Neural progenitor cell (in vitro differentiated cells): ENCODE measurements at places on chromosomes 7 and 10.

DNA sequence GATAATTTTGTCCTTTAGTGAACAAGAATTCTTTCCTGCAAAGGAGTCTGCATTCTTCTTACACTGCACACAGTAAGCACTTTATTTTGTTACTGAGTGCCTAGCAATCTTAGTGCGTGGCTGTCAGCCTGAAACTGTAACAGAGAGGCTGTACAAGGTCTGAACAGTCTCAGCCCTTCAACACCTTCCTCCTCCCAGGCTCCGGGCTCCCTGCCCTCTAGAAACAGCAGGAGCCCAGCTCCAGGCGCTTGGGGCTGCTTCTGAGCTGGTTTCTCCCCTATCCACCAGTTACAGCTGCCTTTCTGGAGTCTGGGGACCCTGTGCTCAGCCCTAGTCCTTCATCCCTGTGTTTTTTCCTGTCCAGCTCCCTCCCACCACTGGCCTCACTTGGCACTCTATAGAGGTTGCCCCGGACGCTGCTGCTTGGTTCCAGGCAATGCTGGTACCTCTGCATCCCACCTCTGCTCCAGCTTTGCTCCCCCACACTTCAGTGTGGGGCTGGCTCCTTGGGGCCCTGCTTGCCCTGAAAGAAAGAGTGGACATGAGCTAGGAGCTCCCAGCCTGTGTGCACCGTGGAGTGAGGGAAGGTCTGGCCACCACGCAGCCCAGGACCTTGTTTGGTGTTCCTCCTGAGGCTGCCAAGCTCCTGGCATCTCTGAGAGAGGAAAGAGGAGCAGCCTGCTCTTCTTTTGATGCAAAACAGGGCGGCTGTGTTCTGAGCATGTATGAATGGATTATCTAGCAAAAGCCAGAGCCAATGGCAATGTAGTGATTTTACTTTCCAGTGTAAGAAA, 251.2 kb upstream of the GRB10 start:
- H3K27me3 ChIP-seq = no peaks in the 10 kb centered on the region
- DNase-seq = no peak
- no peak overlapping the region for H3K4me3 ChIP-seq

DNA sequence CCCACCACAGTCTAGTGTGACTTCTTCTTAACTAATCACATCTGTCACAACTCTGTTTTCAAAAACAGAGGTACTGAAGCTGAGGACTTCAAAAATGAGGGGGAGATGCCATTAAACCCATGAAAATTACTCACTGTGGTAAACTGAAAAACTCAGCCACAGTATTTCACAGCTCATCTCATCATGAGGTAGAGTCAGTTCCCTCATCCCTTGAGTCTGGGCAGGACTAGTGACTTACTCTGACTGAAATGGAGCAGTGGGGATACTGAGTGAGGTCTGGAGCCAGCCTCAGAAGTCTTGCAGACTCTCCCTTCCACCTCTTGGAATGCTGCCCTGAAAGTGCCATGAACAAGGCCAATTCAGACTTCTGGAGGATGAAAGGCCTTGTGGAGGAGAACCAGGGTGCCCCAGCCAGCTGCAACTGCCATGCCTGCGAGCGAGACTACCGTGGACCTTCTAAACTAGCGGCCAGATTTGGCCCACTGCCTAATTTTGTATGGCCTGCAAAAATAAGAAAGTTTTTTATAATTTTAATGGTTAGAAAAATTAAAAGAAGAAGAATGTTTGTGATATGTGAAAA, 24.7 kb upstream of the ANKRD1 start:
- no peak for DNase-seq
- H3K4me1 ChIP-seq = no peaks in the 10 kb centered on the region
- H3K36me3 ChIP-seq = no peaks in the 10 kb centered on the region
- H3K27ac ChIP-seq = no peak overlapping the region
- no peak overlapping the region for H3K4me3 ChIP-seq

DNA sequence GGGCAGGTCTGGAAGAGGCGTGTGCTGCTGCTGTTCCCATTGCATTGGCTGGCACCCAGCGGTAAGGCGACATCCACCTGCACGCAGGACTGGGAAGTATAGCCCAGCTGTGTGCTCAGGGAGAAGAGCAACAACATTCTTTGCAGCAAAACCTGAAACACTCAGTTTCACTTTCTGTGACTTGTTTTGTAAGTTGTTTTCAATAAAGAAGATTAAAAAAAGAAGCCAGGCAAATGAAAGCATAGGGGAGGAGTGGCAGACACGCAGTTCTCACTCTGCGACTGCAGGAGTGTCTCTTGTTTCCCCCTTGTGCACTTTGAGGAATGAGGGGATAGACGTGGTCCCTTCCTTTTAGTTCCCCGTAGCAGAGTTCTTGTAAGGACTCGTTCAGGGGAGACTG, 5.8 kb downstream of the FBH1 start:
- H3K27me3 ChIP-seq = no peaks in the 10 kb centered on the region
- peaks cover 25% of the 10 kb centered on the region for H3K4me1 ChIP-seq
- DNase-seq = peak; percentile 21
- no peaks in the 10 kb centered on the region for H3K36me3 ChIP-seq
- no peak overlapping the region for H3K4me3 ChIP-seq

- no peak overlapping the region for H3K27ac ChIP-seq
- no peak for DNase-seq
- H3K27me3 ChIP-seq = no peaks in the 10 kb centered on the region
These were observed 34.0 kb downstream of the PNLIPRP3 start for GRCh38 chr10:116461680-116462079.

- no peak overlapping the region for H3K4me3 ChIP-seq
- H3K27ac ChIP-seq = no peak overlapping the region
- no peaks in the 10 kb centered on the region for H3K36me3 ChIP-seq
- H3K27me3 ChIP-seq = no peaks in the 10 kb centered on the region
- DNase-seq = no peak
- no peaks in the 10 kb centered on the region for H3K4me1 ChIP-seq
These were observed 51.8 kb upstream of the AGR3 start for GRCh38 chr7:16933296-16934279.

DNA sequence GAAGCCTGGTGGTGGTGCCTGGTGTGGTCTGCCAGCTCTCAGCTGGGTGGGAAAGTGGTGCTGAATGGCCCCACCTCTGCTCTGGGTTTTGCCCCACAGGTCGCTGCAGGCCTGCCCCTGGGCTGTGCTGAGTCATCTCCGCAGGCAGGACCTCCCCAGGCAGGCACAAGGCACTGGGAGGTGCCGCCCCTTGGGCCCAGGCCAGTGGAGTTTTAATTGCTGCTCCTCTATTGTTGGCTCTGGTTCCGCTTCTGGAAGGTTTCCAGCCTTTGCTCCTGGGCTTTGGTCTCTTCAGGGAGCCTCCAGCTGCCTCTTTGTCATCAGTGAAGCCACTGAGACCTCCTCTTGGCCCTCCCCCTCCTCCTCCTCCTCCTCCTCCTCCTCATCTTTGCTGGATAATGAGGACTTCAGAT, 180.3 kb upstream of the GRB10 start:
- H3K4me3 ChIP-seq = no peak overlapping the region
- no peak overlapping the region for H3K27ac ChIP-seq
- no peaks in the 10 kb centered on the region for H3K36me3 ChIP-seq
- no peaks in the 10 kb centered on the region for H3K27me3 ChIP-seq

DNA sequence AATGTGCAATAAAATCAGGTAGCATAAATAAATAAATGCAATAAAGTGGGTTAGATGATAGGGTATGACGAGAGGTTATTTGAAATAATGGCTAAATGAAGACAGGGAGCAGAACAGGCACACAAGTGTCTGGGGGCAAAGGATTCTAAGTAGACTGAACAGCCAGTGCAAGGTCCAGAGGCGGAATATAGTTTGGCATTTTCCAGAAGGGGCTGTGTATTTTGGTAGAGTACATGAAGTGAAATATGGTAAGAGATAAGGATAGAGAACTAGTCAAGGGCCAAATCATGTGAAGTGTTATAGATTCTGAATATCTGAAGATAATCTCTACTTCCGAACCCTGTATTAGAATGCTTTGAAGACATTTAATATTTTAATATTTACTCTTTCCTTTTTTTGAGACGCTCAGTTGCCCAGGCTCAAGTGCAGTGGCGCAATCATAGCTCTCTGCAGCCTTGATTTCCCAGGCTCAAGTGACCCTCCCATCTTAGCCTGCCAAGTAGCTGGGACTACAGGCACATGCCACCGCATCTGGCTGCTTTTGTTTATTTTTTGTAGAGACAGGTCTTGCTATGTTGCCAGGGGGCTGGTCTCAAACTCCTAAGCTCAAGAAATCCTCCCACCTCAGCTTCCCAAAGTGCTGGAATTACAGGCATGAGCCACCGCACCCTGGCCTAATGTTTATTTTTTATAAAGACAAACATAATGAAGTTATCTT, 44.4 kb upstream of the CD36 start:
- H3K36me3 ChIP-seq = no peaks in the 10 kb centered on the region
- no peaks in the 10 kb centered on the region for H3K4me1 ChIP-seq
- no peak for DNase-seq
- no peak overlapping the region for H3K27ac ChIP-seq
- H3K27me3 ChIP-seq = no peaks in the 10 kb centered on the region
- no peak overlapping the region for H3K4me3 ChIP-seq

DNA sequence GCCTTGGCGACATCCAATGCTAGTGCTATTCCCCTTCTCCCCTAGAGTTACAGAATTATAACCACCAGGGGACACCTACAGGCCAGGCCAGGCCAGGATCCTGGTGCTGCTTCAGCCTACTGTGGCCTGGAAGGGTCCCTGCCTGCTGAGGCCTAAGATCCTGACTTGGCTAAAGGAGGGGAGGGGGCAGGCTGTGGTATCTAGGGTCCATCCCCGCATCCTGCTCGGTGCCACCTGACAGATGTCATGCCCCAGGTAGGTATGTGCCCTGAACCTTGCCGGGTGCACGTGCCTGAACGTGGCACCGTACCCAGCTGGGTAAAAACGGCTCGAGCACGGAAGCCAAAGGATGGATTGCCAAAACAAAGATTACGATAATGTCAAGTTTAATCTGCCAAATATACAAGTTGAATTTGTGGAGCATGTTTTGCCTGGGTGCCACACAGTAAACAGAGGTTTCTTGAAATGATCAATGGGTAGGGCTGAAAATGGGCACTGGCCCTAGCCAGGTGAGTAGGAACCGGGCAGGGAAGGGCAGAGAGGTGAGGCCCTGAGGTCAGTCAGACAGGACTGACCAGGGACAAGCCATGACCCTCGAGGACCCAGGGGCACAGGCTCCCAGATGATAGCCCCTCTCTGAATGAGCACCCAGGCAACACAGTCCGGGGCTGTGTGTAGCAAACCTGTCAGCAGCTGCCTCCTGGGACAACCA, 12.6 kb downstream of the PDAP1 start:
- peaks cover 8% of the 10 kb centered on the region for H3K4me1 ChIP-seq
- H3K27me3 ChIP-seq = no peaks in the 10 kb centered on the region
- H3K36me3 ChIP-seq = no peaks in the 10 kb centered on the region
- DNase-seq = no peak

- H3K27ac ChIP-seq = no peak overlapping the region
- peaks cover 20% of the 10 kb centered on the region for H3K27me3 ChIP-seq
- peaks cover 56% of the 10 kb centered on the region for H3K4me1 ChIP-seq
These were observed 46.8 kb downstream of the NRAP start for GRCh38 chr10:113617086-113617485.

DNA sequence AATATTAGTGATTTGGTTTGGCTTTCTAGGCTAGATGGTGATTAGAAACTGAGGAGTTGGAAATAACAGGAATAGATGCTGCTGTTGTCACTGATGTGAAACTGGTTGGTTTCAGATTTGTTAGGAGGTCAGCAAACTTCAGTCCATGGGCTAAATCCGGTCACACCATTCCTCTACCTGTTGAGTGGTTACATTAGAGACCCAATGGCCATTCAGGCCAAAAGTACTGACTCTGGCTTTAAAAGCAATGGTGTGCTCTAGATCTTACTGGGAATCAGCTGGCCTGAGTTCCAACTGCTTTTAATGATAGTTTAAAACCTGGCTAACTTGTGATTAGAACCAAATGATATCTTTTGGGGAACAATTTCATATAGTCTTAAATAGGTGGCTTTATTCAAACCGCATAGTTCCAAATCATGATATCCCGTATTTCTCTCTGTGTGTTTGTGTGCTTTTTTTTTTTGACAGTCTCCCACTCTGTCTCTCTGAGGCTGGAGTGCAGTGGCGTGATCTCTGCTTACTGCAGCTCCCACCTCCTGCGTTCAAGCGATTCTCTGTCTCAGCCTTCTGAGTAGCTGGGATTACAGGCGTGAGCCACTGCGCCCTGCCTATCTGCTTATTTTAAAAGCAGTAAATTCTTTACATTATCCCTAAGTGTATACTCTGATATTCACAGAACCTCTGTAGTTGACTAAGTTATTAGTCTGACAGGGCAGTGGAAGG, 7.8 kb upstream of the PBLD start:
- H3K27me3 ChIP-seq = no peaks in the 10 kb centered on the region
- peaks cover 67% of the 10 kb centered on the region for H3K36me3 ChIP-seq
- DNase-seq = no peak
- no peak overlapping the region for H3K4me3 ChIP-seq

- H3K4me1 ChIP-seq = no peaks in the 10 kb centered on the region
- H3K4me3 ChIP-seq = no peak overlapping the region
- H3K36me3 ChIP-seq = no peaks in the 10 kb centered on the region
These were observed 140.3 kb downstream of the FOXP2 start for GRCh38 chr7:114554781-114555537.

DNA sequence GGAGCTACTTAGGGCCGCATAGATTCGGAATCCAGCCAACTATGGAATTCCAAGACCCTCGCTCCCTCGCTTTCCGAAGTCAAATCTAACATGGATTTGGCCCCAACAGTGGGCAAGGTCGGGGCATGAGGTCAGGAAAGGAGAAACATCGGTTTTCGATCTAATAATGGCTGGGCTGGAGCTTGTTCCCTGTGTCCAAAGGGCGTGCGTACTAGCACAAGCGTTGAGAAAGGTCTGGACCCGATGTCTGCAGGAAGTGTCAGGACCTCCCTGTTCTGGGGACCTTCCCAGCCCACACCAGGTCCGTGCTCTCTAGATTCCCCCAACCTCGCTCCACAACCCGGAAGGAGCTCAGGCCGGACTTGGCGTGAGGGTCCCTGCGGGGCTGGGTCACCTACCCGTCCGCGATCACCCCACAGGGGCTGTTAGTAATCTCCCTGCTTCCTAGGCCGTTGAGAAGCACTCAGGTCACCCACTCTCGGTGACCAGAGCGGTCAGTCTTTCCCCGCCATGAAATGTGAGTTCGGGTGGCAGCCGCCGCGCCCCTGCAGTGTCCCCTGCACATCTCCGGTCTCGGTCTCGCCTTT, 4.8 kb downstream of the FEZF1 start:
- H3K4me3 ChIP-seq = peak overlapping the region; percentile 92
- H3K4me1 ChIP-seq = peaks cover 28% of the 10 kb centered on the region
- H3K27ac ChIP-seq = peak overlapping the region; percentile 91
- no peaks in the 10 kb centered on the region for H3K27me3 ChIP-seq

DNA sequence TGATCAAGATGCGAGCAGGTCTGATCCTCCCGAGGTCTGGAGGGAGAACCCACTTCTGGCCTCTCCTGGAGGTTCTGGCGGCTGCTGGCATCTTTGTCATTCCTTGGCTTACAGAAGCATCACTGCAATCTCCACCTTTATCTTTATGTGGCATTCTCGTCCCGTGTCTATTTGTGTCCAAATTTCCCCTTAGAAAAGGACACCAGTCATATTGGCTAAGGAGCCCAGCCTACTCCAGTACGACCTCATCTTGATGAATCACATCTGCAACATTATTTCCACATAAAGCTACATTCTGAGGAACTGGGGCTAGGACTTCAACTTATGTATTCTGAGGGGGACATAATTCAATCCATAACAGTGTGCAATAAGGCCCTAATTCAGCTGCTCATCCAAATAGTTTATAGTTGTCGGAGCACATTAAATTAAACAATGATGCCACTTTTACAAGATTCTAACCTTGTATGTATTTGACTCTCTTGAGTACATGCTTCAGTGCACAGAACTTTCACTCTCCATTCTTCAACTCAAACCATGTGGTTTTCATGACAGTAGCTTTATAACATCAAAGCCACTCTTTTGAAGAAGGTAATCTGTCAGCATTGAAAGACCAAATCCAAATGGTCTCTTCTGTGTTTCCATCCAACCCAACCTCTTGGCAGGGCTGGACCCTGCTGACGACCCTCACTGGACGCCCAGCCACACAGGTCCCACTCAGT, 86.2 kb upstream of the DDC start:
- no peak overlapping the region for H3K4me3 ChIP-seq
- H3K36me3 ChIP-seq = no peaks in the 10 kb centered on the region
